HCT116 (cell line): ENCODE measurements at places on chromosomes 12 and 14.

DNA sequence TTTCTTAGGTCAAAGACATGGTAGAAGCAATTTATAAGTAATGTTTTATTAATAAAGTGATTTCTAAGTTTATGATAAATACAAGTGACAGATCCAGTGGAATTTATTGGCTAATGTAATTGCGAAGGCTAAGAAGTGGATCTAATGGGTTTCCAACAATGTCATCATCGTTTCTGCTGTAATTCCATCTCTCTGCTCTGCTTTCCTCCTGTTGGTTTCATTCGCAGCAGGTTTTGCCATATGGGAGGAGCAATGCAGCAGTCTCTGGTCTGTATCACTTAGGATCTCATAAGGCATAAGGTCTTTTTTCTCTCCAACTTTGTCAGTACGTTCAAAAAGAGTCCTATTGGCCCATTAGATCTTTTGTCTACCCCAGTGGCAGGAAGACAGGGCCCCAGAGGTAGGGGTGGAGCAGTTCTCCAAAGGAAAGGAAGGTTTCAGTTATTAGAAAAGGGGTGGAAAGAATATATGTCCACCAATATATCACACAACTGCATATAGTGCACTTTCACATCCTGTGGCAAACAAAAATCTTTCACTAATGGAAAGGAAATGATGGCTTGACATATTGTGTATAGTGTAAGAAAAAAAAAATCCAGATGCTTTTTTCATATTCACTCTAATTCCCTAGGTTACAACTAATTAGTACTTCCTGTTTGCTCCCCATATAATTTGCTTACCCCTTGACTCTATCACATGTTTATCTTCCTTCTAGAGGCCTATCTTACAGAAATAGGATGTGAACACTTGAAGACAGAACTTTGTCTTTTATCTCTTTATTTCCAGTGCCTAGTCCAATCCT, 451.3 kb downstream of the ZFP36L1 start:
- DNase-seq, result no peak

- DNase-seq, result no peak
These were observed 12.6 kb upstream of the FAM222A start for GRCh38 chr12:109701064-109701463.

- DNase-seq, result no peak
These were observed 125.5 kb downstream of the SPTSSA start for GRCh38 chr14:34336501-34336900.

GRCh38 chr12:42213023-42213422, 25.0 kb downstream of the YAF2 start:
- no peak for DNase-seq

DNA sequence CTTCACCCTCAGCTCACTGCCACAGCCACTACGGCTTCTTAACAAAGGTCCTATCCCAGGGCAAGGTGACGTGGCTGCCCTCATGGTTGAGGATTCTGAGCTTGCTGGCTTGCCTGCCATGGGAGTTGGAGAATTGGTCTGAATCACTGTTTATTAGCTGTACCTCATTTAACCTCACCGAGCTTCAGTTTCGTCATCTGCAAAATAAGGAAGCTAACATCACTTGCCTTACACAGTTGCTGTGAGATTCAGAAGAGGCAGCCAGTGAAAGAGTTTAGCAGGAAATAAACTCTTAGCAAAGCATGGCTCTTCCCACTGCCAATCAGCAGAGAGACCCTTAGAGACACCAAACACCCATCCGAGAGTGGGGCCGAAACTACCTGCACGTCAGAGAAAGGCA, 90.1 kb upstream of the KCNA1 start:
- no peak for DNase-seq

DNA sequence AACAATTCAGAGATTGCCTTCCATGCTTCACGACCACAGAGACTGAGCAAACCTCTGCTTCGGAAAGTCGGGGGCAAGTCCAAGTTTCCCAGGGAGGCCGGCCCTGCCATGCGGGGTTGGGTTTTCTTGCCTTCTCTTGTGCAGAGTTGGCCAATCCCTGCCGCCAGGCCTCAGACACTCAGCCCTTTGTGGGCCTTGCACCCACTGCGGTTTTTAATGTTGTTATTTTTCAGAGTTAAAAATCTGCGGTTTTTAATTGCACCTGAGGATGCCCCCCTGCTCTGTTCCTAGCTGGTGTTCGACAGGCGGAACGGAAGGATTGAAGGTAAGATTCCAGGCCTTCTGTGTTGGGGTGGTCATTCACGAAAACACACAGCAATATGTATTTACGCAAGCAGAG, 108.7 kb downstream of the CALM1 start:
- no peak for DNase-seq

- DNase-seq, result no peak
These were observed 61.2 kb upstream of the OTOGL start for GRCh38 chr12:80038062-80038560.

DNA sequence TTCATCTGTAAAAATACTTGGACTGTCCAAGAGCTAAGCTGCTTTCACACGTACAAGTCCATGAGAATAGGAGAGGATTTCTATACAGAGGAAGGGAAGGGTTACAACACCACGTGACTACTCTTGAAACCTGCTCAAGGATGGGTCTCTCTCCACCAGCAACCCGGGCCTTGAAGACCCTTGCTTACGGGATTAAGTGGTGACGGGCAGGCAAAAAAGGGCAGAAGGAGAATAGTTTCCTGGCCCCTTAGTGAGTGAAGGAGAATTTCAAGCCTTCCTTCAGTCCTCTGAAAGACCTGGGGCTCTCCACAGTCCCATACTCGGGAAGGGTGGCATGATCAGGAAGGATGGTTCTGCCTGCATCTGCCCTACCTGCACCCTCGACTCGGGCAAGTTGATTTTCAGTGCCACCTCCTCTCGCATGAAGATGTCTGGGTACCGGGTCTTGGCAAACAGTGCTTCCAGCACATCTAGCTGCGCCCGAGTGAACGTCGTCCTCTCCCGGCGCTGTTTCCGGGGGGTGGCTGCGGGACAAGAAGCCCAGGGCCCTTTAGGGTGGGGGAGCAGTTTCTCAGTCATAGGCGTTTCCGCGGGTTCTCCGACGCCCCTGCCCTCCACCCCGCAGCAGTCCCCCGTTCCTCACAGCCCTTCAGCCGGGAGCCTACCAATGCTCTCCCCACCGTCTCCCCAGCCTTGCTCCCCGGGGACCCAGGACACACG, 6.3 kb downstream of the OTX2 start:
- DNase-seq, result no peak

- DNase-seq, result no peak
These were observed 1183.7 kb downstream of the AACS start for GRCh38 chr12:126248871-126249403.

DNA sequence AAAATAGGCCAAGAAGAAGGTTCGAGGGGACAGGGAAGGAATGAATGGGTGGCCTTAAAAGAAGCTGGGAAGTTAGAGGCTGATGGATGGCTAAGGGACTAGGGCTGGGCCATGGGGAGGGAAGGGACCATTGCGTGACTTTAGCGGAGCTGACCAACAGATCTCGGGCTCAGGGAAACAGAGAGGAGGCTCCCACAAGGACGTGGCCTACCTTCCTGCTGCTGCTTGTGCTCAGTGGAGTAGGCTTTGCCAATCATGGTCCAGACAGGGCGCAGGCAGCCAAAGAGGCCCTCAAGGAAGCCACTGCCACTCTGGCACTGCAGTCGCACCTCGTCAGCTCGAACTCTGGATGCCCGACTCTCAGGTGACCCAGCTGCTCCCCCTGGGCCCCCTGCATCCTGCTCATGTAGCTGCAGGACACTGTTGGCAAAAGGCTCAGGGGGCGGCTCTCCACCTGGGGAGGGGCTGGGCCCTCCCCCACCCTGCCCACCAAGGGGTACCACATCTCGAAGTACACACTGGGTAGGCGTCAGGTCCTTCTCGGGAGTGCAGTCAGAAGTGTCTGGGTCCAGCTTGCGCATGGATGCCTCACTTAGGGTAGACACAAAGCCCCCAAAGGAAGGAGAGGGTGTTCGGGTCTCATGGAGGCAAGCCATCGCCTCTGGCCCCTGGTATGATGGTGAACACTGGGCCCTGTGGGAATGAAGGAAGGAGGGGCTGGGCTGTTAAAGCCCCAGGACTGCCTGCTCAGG, 12.3 kb downstream of the MAP3K12 start:
- DNase-seq, result no peak

- no peak for DNase-seq
These were observed 1084.3 kb downstream of the TMEM121 start for GRCh38 chr14:106610691-106611090.

GRCh38 chr12:113994051-113994450, 27.9 kb upstream of the RBM19 start:
- no peak for DNase-seq

DNA sequence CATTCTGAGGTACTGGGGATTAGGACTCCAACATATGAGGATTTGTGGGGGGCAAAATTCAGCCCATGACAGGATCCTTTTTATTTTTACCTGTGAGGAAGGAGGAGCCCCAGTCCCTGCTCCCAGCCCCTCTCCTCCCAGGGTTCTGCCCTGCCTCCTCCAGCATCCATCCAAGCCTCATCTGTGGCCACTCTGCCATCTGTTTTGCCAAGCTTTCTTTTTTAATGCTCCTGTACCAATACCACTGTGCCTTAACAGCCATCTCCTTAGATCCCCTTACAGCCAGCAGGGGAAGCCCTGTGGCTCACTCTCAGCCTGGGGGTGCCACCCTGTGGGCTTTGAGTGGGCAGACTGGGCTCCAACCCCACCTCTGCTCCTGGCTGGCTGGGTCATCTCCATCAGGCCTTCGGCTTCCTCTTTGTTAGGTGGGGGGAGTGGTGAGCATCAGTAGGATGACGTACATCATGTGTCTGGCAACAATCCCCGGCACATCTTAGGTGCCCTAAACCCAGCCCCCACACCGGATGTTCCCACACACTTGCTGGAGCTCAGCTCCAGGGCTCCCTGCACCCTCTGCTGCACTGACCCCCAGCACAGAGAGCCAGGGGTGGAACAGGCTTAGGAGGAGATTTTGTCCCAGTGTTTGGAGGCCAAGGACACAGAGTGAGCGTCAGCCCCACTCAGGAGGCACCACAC, 40.2 kb downstream of the CYP46A1 start:
- no peak for DNase-seq

DNA sequence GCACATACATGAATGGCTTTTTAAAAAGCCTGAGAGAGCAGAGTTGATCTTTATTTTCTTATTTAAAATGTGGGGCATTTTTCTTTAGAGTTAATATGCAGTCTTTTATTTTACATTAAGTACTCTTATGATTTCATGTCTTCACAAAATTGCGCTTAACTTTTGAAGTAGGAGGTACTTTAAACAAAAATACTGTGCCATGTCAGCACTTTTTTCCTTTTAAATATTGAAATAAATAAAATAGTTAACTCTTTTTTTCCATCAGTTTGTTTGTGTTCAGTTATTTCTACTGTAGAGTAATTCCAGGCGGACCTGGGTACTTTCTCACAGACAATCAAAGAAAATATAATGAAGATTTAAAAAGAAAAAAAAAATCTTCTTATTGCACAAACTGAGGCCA, 231.7 kb downstream of the DPF3 start:
- DNase-seq, result no peak

- no peak for DNase-seq
These were observed 196.3 kb downstream of the TTC7B start for GRCh38 chr14:90619911-90620310.

GRCh38 chr12:14993537-14994266, 20.9 kb downstream of the PDE6H start:
- no peak for DNase-seq

DNA sequence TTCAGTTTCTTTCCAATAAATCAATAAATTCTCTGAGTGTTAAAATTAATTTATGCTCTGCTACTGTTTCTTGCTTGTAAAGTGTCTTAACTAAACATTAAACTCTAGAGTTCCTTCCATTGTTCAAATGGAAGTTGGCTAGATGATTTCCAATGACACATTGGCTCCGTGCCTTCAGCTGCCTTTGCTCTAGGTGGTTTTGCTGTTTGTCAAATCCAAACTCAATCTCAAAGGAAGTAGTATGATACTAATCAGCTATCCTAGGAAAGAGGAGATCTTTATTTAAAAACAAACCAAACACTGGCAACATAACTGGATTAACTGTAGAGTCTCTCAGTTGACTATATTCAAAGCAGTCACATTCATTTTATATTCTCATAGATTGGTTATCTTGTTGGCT, 356.4 kb downstream of the FOXG1 start:
- DNase-seq, result no peak

DNA sequence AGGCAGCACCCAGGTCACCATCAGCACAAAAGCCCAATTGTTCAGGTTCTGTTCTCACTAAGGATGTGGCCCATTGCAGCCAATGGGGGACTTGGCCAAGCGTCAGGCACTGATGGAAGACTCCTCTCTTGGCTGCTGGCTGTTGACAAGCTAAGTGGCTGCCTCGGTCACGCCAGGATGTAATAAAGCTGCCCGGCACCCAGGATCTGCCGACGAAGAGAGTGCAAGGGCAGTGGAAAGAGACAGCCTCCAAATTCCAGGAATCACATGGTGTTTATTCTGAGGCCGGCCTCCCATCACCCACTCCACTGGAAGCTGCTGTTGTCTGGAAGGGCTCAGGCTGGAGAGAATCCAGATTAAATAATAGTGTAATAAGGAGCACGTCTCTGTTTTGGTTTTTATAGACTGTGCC, 451.8 kb upstream of the TBX3 start:
- no peak for DNase-seq

- DNase-seq, result no peak
These were observed 1.1 kb downstream of the DCTN2 start for GRCh38 chr12:57545809-57546437.

DNA sequence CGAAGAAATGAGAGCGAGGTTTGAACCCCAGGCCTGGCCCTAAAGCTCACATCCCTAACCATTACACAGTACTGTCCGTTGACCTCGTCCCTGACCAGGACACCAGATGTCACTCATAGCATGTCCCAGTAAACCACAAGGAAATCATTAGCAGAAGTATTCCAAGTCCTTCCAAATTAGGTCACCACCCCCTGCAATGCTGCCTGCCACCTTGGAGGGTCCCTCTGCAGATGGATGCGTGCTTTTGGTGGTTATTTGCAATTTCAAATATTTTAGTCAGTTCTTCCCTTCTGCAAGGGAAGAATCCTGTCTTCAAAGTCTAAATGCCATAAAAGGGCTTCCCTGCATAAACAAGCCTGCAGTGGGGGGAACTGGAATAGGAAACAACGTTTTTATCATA, 71.3 kb downstream of the CLMN start:
- no peak for DNase-seq

DNA sequence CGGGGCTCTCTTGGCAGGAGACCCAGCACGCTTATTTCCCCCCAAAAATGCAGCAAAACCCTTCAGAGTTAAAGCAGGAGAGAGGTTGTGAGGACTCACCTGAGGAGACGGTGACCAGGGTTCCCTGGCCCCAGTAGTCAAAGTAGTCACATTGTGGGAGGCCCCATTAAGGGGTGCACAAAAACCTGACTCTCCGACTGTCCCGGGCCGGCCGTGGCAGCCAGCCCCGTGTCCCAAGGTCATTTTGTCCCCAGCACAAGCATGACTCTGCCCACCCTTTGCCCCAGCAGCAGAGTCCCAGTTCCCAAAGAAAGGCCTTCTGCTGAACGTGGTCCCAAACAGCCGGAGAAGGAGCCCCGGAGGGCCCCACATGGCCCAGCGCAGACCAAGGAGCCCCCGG, 337.7 kb downstream of the TMEM121 start:
- no peak for DNase-seq

- no peak for DNase-seq
These were observed 21.0 kb upstream of the MAP1LC3B2 start for GRCh38 chr12:116538076-116538591.

- DNase-seq, result no peak
These were observed 118.8 kb downstream of the ST8SIA1 start for GRCh38 chr12:22215467-22216253.
